ENCODE measurements at places on chromosomes 7 and 10.
A peak's percentile ranks its signal among the peaks of the same experiment; 100 is the strongest.

DNA sequence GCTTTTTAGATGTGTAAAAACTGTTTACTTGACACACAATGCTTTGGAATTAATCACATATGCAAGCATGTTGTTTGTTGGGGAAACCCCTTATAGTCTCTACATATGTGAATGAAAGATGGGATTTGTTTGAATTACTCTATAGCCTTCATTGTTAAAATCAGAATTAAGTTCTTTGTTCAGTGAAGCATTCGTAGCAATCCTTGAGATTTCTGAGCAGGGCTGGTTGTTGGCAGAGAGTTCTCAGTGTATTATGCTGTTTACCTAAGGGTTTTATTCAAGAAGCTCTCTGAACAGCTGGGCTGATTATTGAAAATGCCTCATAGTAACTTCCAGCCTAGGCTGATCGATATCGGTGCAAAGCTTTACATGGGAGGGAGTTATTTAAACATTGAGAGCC lies 190.9 kb downstream of the VTI1A start:
- no peak for DNase-seq

- peak; percentile 22 for DNase-seq
Observed at GRCh38 chr10:63520500-63521415, at the start of gene REEP3. Gene REEP3 (plus strand): TSS chr10:63521401. CDS start chr10:63521546, 145 bp downstream.

GRCh38 chr7:139994356-139994755 lies 68.4 kb downstream of the PARP12 start:
- no peak for DNase-seq

- no peak for DNase-seq
Observed at GRCh38 chr7:47328392-47329319, 253.3 kb downstream of the TNS3 start.

DNA sequence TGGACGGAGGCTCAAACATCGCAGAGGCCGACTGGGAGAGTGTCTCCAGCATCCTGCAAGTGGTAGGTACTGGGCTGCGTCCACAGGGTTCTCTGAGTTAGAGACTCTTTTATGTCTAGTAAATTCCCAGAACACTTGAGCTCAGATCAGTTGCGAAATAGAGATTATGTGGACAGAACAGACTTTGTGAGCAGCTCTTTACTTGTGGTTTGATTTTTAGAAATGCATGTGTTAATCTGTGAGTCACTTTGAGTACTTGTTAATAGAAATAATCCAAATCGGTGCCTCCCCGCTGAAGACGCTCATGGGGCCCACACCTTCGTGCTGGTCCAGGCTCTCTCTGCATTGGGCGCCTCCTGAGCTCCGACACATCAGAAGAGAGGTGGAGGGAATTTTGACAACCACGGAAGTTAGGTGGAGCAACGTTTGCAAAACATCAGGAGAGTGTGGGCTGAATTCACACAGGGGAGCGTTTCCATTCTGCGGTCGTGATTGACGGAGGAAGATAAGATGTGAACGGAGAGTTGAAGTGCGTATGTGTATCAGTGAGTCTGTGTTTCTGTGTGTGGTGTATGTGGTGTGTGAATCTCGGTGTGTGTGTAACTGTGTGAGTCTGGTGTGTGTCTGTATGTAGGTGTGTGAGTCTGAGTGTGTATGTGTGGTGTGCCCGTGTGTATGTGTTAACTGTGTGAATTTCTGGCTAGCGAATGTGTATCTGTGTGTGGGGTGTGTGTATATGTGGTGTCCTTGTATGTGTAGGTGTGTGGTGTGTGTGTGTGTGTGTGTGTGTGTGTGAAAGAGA lies 32.1 kb downstream of the PFKP start:
- DNase-seq, result no peak

- DNase-seq, result no peak
Observed at GRCh38 chr7:4006687-4007086, 675.4 kb upstream of the FOXK1 start.

DNA sequence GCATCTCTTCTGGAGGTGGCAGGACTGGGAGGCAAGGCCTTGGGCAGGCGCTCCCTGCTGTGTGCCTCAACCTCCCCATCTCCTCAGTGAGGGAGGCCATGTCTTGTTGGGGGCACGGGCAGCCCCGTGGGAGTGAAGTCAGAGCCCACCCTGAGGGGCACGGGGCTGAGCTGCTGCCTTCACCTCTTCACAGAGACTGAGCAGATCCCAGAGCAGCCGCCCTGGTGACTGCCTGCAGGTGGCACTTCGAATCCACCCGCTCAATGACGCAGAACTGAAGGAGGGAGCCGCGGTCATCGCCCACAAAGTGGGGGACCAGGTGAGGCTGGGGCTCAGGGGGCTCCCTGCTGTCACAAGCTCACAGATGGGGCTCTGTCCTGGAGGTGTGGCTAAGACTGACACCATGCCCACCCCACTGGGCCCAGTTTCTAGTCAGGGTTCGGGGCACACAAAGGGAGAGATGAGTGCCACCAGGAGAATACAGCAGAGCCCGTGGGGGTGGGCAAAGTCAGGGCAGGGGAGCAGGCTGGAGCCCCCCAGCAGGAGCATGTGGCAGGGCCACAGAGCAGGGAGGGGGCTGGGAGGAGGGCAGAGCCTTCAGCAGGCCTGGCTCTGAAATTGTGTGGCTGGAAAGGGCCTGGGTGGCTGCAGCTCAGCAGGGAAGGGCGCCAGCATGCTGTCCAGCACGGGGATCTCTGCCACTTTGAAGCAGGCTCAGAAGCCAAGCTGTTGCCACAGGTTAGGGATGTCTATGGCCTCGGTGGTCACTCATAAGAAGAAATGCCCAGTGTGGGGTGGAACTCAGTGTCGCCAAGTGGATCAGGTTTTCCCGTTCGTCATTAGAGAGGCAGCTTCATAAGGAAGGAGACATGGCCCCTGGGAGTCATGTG lies 18.8 kb upstream of the CHST12 start:
- no peak for DNase-seq

DNA sequence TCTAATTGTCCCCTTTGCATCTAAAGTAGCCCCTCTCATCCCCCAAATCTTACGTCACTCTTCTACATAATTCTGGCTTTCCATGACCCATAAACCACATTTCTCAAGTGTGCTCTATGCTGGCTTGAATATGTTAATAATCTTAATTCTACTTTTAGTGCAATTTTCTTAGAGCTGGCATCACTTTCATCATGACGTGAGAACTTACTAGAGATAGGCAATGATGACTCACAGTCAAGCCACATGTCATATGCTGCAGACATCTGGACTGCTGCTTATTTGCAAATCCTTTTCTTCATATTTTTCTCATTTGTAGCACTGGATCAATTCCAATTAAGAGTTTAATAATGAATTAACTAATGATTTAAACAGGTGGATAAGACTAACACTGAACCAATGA lies 260.7 kb upstream of the PRKCQ start:
- no peak for DNase-seq

GRCh38 chr7:69412331-69413146 lies 185.7 kb upstream of the AUTS2 start:
- no peak for DNase-seq

- no peak for DNase-seq
Observed at GRCh38 chr7:28018446-28018845, 162.1 kb downstream of the JAZF1 start.

DNA sequence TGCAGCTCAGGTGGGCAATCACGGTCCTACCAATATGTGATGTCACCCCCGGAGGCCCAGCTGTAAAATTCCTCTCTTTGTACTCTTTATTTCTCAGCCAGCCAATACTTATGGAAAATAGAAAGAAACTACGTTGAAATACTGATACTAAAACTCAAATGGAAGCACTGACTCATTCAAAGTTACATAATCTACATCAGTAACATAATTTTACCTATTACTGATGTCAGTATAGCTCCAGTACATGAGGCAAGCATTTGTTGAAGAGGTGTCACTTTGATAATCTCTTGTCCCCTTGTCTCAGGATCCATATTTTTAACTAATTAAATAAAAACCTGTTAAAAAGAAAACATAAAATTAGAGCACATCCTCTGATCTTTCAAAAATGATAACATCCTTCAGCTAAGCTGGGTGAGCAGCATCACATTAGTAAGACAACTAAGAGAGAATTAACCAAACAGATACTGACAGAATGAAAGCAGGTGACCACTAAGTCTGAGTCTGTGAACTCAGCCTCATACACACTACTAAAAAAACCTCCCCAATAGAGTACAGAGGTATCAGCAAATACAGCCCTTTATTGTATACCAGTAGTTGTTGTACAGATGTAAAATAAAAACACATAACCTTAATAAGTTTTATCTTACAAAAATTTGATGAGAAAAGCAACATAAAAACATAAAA lies 17.6 kb downstream of the SLC25A40 start:
- no peak for DNase-seq

DNA sequence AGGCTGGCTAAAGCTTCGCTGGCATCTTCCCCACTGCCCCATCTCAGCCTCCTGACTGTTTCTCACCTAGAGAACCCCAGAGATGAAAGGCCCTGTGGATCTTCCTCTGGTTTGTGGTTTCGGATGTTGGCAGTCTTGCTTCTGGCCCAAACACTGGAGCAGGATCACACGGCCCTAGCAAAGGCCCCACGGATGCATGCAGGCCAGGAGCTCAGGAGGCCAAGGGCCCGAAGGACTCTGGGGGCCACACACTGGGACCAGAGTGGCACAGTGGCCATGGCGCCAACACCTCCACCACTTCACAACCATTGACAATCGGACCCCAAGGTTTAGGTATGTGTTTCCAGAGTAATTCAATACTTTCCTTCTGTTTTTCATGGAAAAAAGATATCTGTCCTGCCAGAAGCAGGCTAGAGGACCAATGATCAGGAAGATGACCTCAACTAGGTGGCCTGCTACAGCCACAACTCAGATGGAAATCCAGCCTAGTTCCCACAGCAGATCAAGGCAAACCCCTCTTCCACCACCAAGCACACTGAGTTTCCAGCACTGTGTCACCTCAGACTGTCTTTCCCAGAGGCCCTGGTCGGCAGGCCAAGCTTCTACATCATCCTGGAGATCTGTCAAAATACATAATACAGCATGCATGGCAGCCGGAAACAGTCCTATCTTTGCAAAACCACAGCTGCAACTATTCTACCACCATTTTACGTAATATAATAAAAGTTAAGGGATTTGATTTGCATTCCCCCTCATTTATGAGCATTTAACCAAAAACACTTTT lies 53.0 kb downstream of the CTBP2 start:
- no peak for DNase-seq

DNA sequence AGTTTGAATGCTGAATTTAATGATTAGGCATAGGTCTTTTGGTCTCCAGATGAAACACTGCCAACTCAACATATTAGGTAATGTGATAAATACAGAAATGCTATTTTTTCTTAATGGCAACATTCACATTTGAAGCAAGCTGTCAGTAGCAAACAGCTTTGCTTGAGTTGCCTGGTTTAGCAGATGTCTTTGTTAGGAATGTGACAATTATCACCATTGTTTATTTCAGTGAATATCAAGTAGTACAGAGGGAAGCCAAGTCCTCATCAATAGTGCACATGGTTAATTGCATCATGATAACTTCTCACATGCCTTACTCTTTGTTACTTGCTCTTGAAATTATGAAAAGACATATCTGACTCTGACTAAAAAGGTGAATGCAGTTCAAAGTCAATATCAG lies 23.7 kb upstream of the SEPTIN7 start:
- DNase-seq, result no peak

DNA sequence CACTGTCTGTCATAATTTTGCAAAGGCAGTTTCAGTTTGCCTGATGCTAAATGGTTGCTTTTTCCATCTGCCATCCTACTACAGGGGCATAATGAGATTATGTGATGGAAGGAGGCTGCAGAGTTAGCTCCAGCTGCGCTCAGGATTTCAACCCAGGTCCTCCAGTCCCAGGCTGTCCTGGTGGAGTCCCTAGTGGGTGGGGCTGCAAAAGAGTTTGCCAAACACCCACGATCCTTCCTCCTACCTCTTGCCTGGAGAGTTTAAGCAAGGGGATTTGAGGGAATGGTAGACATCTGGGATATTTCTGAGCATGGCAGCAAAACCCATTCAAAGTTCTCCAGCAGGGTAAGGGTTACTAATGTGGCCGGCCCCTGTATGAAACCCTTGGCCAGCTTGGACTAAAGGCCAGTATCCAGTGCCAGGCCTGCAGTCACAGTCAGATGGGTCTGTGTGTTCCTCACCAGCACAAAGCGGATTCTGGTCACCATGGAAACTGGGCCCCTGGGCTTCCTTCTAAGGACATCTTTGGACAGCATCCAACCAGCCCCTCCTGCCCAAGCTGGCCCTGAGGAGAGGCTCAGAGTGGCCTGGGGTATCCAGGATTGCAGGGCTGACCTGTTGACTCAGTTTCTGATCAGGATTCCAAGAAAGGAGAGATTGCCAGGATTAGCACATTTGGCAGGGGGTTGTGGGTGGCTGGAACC lies 42.7 kb upstream of the CHST3 start:
- DNase-seq, result no peak

GRCh38 chr7:155759740-155760430 lies 52.4 kb downstream of the SHH start:
- no peak for DNase-seq

- no peak for DNase-seq
Observed at GRCh38 chr7:134966691-134967090, 19.6 kb upstream of the AGBL3 start.

DNA sequence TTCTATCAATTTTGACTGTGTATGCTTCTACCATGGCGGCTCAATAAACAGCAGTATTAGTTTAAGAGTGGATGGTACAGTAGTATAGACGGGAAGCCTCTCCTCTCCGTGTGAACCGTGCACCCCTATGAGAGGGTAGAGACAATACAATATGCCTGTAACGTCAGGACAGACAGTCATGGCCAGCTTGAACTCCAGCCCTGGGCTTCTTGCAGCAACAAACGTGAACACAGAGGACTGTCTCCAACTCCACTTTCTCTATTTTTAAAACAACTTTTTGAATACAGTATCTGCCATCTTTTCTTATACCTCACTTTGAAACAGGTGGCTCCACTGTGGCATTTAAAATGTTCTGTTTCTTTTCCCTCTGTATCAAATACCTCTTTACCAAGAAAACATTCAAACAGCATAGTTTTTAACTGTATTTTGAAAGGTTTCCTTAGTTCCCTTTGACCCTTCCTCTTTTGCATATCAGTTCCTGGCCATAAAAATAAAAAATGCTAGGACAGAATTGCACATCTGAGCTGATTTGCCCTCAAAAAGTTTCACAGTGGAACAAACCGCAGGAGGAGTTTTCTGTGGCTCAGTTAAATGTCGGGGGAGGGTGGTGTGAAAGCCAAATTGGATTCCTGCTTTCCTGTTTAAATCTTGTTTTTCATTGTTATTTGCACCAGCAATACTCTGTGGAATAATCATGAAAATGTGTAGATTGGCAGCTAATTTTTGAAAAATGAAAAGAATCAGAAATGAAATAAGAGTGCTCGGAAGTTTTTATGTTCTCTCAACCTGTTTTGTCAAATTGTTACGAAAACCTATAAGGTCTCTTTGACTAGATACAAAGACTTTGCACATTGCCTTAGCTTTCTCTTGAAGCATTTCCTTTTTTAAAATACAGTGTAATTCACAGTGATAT lies 8.0 kb downstream of the IKZF1 start:
- no peak for DNase-seq

- DNase-seq, result no peak
Observed at GRCh38 chr10:11695779-11696178, 46.4 kb upstream of the ECHDC3 start.

GRCh38 chr7:128151635-128152034 lies 89.4 kb upstream of the LEP start:
- no peak for DNase-seq

All from stimulated activated CD4-positive, alpha-beta T cell treated with anti-CD3 and anti-CD28 coated beads, Interleukin-2, amount 100 ng/mL, for 4 hours (primary cell).